ENCODE measurements at places on chromosomes 5 and 9.

GRCh38 chr5:118554981-118555380 lies 433.4 kb downstream of the DTWD2 start:
- no peak for DNase-seq

DNA sequence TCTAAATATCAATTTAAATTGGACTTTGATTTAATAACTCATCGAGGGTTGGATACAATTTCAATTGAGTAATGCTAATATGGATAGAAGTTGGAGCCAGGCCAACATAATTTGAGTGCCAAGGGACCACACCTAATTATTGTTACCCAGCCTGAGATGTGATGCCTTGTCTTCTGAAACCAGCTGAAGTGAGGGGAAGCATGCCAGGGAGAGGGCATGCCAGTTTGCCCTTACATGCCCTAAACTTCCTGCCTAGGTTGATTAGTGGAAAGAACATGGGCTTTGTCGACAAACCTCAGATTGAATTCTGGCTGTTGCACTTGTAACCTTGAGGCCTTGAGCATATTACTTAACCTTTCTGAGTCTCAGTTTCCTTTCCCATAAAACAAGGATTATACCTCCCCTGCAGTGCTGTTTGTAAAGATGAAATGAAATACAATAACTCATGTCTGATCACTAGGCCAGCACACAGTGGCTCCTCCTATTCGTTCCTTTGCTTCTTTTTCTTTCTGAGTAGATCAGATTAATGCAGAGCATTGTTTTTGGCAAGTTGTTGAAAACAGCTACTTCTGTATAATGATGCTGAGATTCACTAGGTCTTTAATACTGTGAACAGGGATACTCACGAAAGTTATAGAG lies 412.8 kb downstream of the TLE4 start:
- DNase-seq, result no peak

DNA sequence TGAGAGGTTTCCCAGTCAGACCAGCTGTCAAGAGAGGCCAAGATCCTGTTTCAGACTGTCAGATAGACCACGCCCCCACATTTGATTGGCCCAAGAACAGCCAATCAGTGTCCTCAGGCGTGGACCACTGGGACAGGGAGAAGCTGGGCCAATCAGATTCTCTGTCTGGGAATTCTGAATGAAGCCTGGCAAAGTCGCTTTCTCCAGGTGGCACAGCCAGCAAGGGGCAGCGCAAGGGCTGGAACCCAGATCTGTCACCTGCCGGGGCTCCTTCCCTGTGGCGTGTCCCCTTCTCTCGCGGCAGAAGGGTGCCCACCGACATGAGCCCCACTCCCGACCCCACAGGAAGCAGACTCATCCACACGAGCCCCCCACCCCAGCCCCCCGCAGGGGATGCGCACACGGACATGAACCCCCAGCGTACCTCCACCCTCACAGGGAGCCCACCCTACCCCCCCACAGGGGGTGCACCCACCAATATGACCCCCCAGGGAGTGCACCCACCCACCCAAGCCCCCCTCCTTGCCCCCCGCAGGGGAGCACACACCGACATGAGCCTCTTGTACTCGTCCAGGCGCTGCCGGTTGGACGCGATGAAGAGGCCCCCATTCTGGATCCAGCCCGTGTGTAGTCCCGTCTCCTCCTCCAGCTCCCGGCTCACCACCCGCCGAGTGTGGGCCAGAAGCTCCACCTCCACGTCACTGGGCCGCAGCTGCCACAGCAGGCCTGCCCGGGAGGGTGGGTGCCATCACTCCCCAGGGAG lies 6.1 kb downstream of the SARDH start:
- peak; percentile 41 for DNase-seq

GRCh38 chr5:90227683-90228082 lies 181.9 kb downstream of the CETN3 start:
- no peak for DNase-seq

- no peak for DNase-seq
Observed at GRCh38 chr5:169631360-169631759, 5.7 kb upstream of the DOCK2 start.

GRCh38 chr5:149416987-149417710 lies 38.1 kb upstream of the IL17B start:
- DNase-seq, result no peak

GRCh38 chr5:73654819-73655318 lies 28.9 kb downstream of the ARHGEF28 start:
- DNase-seq, result peak; percentile 28

DNA sequence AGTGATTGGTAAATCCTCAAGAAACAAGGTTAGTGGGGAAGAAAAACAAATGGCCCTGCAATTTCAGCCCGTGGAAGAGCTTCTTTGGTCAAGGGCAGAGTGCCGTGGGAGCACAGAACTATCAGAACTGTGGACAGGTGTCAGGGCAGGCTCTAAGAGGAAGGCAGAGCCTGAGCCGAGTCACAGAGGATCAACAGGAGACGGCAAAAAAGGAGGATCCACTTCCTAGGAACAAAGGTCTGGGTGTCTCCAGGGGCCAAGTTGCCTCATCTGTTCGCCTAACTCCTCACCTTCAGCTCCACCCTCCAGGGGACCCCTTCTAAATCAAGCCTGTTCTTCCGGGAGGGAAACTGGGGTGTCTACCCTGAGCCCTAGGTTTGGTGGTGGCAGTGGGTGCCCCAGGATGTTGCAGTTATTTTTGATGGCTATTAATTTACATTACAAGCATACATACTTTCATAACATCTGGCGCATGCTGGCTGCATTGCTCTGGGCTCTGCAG lies 88.0 kb downstream of the FEM1C start:
- no peak for DNase-seq

All from spinal cord (tissue), 10 donors.